ENCODE measurements at places on chromosomes 7 and 10.

DNA sequence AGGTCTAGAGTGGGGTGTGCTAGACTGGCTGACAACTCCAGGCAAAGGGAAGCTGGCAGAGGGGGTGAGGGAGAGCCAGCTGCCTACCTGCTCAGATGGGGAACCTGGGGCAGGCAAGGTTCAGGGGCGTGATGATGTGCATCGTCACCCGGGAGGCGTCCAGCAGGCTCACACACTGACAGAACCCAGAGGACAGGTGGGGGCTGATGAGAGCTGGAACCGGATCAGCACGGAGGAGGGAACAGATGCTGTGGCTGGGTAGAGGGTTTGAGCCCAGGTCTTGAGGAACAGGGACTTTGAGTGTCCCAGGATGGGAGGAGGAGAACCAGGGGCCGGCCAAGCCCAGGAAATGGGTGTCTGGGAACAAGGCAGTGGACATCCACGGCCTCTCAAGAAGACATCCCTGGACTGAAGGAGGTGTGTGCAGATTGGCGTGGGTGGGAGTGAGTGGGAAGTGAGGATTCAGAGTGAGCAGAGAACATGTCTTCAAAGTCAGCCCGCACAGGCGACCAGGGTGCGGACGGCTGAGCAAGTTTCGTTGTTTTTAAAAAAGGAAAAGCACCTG lies 3.9 kb downstream of the RASGEF1A start:
- DNase-seq = no peak

- no peak for DNase-seq
These were observed at the start of gene NEBL for GRCh38 chr10:20897146-20897825. TSS of gene NEBL (minus strand) at chr10:20897311. CDS start at chr10:20897205, 106 bp downstream.

- DNase-seq = peak; percentile 64
These were observed 87.4 kb downstream of the ZFAND4 start for GRCh38 chr10:45585131-45585530.

GRCh38 chr7:101691822-101692384 lies 62.8 kb upstream of the MYL10 start:
- no peak for DNase-seq

GRCh38 chr10:128576943-128577670 lies 450.9 kb upstream of the MKI67 start:
- DNase-seq = no peak

- no peak for DNase-seq
These were observed 5.4 kb downstream of the KIF11 start for GRCh38 chr10:92598321-92598720.

DNA sequence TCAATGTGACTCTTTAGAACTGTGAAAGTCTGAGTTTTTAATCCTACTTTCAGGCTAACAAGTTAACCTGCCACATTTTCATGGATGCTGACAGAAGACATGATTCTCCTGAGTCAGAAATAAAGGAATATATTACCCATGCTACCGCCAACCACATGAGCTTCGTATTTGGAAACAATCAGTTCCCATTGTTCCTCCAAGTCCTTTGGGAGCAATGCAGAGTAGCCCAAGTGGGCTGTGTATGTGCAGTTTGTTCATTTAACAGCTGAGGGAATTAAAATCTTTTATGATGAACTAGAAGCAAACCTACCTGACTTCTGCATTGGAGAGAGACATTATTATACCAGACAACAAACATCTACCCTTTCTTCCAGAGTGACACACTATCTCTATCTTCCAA lies 169.3 kb upstream of the BET1 start:
- no peak for DNase-seq

- DNase-seq = no peak
These were observed 4.7 kb upstream of the OPN4 start for GRCh38 chr10:86649471-86650150.

DNA sequence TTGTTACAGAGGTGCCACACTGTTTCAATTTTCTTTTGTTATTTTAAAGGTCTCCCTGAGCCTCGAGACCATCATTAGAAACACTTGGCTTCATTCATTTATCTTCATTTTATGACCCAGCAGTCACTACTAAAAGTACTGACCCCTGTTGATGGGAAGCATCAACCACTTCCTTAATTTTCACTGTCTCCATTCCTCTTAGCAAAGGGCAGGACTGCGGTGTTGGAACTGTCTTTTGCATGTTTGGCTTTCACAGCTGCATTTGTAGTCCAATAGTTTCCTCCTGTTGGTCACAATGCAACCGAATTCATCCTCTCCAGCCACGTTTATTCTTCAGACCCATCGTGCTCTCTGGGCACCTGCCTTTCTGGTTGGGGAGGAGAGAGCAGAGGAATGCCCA lies 46.7 kb upstream of the PDZD8 start:
- DNase-seq = no peak

- no peak for DNase-seq
These were observed 95.3 kb downstream of the SEC61G start for GRCh38 chr7:54663603-54664234.

DNA sequence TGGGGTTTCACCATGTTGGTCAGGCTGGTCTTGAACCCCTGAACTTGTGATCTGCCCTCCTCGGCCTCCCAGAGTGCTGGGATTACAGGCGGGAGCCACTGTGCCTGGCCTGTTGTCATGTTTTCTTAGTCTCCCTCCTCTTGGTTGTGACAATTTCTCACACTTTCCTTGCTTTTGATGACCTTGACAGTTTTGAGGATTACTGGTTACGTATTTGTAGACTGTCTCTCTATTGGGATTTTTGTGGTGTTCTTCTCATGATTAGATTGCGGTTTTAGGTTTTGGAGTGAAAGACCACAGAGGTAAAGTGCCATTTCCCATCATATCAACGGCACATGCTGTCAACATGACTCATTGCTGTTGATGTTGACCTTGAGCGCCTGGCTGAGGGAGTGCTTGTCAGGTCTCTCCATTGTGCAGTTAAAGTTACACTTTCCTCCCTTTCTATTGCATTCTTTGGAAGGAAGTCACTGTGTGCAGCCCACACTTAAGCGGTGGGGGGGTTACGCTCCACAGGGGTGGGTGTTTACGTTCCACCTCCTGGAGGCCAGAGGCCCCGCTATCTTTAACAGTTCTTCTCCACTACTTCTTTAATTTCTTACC lies 10.8 kb downstream of the NEURL1 start:
- DNase-seq = no peak

GRCh38 chr7:14381306-14381705 lies 391.8 kb upstream of the ETV1 start:
- DNase-seq = no peak

- DNase-seq = no peak
These were observed 169.3 kb downstream of the MAGI2 start for GRCh38 chr7:79284211-79284610.

All from pons (tissue), 1 donor.